ENCODE measurements at places on chromosomes 4 and X.

DNA sequence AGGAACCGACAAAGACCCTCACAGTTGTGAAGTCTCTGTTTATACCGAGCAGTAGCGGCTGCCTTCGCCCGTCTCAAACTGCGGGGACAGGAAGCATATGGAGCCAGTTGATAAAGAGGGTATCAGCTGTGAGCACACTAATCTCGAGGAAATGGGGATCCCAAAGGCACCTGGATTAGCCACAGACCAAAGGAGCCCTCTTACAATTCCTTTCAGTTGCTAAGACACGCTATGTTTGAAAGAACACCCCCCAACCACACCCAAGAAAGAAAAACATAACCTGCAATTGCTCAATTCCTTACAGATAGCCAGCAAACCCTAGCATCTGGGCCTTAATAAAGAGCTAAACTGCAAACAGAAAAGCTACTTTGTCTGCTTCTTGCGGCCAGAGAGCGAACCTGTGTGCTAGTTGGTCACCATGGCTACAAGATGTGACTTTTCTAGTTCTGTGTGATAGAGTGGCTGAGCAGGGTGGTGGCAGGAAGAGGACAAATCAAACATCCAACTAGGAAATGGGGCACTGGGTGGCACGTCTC, 23.3 kb upstream of the CHRNA9 start:
- no peak for DNase-seq

- no peak for DNase-seq
Measured at GRCh38 chrX:10649265-10649664, 28.9 kb upstream of the MID1 start.

DNA sequence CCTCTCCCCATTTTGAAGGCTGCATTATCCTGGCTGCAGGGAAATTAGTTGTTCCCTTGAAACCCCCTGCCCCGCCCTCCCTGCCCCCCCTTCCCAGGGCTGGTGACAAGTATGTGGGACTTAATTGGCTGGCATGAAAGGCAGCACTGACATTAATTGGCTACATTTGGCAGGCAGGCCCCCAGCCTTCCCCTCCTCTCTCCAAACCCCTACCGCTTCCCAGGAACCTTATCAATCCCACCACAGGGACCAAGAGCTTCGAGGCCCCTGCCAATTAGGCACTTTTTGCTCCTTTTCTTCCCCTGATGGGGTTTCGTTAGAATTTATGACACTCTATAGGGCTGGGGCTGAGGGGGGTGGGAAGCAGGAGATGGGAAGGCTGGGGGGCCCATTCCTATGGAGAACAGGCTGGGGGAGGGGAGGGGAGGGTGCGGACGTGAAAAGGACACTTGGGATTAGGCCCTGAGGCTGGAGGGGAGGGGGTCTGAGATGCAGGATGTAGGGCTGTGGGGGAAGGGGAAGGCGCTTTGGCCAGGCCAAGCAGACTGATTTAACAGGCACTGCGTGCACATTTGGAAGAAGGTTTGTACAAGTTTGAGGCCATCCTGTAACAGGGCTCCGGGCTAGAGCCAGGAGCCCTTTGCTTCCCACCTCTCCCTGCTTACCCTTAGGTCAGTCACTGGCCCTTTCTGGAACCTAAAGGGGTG, 52.2 kb downstream of the EFNB1 start:
- DNase-seq, result no peak

- DNase-seq, result no peak
Measured at GRCh38 chr4:100347241-100347640, 157.0 kb upstream of the DDIT4L start.
